ENCODE measurements at places on chromosomes 7 and 10.

- no peak for DNase-seq
Measured at GRCh38 chr10:44862924-44863323, 48.2 kb upstream of the TMEM72 start.

GRCh38 chr10:22988581-22989360 is 60.9 kb downstream of the ARMC3 start:
- peak; percentile 69 for DNase-seq

- no peak for DNase-seq
Measured at GRCh38 chr7:28483112-28483511, 70.8 kb downstream of the CREB5 start.

DNA sequence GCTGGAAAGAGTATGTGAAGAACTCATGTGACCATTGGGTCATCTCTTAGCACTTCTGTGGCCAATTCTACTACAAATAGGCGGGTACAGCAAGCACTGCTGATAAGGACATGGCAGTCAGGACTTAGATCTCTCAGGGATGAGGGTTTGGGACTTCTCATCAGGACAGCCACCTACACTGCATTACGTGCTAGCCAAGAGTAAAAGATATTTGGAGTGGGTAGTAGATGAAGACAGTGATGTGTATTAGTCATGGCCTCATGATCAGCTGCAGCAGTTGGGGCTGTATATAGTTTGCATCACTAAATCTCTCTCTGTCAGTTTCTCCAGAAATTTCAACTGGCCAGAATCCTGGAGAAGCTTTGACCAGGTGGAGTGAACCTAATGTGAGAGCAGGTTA is 9.2 kb downstream of the TAS2R60 start:
- no peak for DNase-seq

GRCh38 chr10:4334015-4334414 is 492.0 kb upstream of the AKR1E2 start:
- no peak for DNase-seq

DNA sequence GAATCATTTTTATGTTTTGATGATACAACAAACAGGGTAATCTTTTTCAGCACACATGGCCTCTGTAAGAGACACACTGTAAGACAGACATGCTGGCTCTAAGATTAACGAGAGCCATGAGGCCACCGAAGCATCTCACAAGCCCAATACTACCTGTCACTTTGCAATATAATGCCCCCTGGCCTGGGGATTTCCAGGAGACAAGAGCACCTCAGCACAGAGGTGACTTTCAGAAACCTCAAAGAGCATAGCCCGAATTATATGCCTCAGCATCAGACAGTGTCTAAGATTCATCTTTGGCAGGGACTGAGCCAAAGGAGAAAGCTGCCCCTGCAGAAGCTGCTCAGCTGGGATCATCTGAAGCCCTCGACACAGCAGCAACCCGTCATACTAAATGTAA is 44.2 kb upstream of the TMEM213 start:
- no peak for DNase-seq

DNA sequence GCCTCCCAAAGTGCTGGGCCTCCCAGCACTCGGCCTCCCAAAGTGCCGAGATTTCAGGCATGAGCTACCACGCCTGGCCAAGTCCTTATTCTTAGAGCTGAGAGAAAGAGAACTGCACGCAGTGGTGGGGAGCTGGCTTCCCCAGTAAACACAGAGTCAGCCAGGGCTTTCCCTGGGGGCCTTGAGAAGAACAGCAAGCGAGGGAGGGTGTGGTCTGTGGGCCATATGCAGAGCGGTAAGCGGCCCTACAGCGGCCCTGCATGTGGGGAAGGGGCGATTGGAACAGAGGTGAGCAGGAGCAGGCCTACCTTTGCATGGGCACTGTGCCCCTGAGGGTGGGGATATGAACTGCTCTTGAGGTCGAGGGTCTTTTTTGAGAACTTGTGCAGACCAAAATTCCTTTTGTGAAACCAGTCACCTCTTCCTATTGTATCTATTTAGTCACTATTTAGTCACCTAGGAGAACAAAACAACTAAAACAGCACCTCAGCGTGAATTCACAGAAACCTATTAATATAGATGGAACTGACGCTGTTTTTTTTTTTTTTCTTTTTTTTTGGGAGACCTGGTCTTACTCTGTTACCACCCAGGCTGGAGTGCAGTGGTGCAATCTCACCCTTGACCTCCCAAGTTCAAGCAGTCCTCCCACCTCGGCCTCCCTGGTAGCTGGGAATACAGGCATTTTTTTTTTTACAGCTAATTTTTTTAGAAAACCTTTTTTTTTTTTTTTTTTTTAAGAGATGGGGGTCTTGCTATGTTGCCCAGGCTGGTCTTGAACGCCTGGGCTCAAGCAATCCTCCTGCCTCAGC is 36.9 kb upstream of the SH2D4B start:
- peak; percentile 54 for DNase-seq

GRCh38 chr7:75658802-75659201 is 79.9 kb downstream of the HIP1 start:
- DNase-seq: no peak

DNA sequence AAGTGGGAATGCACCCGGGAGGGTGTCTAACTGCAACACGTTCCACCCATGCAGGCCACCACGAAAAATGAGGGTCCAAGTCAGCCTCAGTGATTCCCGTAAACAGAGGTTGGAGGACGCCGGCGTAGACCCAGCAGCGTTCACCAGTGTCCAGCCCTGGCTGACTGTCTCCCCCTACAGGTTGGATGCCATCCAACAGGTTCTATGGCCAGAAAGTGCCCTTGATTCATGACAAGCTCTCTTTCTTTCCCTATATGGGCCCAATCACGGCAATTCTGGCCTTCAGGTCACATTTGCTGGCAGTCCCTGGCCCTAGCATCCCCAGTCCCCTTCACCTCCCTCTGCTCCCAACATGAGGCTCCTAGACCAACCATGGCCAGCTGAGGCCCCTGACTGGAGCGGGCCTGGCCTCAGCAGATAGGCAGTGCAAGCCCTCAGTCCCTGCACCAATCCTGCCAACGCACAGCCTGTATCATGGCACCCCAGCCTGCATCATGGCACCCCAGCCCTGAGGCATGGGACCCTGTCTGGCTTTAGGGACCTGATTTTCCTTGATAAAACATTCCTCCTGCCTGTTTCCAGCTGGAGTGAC is 227.4 kb downstream of the GRID1 start:
- DNase-seq: no peak

GRCh38 chr7:80604436-80604835 is 34.0 kb upstream of the CD36 start:
- DNase-seq: no peak

DNA sequence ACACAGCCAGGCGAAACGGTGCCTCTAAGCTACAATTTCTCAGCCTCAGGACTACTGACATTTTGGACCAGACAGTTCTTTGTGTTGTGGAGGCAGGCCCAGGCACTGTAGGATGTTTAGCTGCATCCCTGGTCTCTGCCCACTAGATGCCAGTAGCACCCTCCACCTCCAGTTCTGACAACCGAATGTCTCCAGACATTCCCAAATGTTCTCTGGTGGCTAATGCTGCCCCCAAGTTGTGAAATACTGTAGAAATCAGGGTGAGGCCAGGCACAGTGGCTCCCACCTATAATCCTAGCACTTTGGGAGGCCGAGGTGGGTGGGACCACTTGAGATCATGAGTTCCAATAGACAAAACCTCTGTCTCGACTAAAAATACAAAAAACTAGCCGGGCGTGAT is 18.2 kb downstream of the HNRNPF start:
- DNase-seq: peak; percentile 41

DNA sequence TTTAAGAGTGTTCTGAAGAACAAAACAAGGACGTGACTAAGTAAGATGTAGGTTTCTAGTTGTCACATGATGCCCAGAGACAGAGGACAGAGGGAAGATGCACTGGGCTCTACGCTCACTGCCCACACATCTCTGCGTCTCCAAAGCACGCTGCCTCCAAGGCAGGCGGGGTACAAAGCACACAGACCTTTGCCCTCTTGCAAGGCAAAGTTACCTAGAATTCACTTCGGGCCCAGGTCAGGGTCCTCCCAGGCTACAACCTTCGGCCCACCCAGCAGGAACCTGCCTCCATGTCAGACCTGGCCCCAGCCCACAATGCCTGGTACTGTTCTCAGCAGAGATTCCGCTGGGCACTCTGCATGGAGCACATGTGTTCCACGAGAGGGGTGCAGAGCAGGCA is 26.5 kb downstream of the GRB10 start:
- DNase-seq: no peak

GRCh38 chr10:118729200-118729599 is 25.6 kb downstream of the CACUL1 start:
- DNase-seq: no peak

GRCh38 chr7:41169317-41169716 is 533.6 kb downstream of the INHBA start:
- DNase-seq: no peak

GRCh38 chr10:125592897-125593296 is 90.1 kb downstream of the TEX36 start:
- no peak for DNase-seq

DNA sequence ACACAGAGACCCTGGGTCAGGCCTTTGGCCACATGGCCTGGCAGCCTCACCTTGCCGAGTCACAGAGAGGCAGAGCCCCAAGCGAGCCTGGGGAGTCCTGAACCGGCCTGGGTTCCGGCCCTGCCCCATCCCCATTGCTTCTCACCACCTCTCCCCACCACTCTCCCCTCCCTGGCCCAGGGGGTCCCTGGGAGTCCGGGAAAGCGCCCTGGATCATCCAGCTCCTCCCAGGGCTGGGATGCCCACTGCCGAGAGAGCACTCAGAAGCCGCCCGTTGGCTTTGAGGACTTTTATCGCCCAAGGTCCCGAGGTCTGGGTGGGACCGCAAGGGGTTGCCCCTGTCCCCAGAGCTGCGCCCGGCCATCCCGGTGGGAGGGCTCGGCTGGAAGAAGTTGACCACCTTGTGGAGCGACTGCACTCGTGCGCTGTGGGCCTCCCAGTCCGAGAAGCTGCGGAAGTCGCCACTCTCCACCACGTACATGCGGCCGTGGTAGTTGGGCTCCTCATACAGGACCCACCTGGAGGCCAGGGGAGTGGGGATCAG is 8.1 kb downstream of the CRYGN start:
- no peak for DNase-seq

GRCh38 chr10:133523631-133524203 is 3.4 kb upstream of the CYP2E1 start:
- DNase-seq: no peak

GRCh38 chr7:49243521-49243920 is 319.2 kb downstream of the CDC14C start:
- DNase-seq: no peak

DNA sequence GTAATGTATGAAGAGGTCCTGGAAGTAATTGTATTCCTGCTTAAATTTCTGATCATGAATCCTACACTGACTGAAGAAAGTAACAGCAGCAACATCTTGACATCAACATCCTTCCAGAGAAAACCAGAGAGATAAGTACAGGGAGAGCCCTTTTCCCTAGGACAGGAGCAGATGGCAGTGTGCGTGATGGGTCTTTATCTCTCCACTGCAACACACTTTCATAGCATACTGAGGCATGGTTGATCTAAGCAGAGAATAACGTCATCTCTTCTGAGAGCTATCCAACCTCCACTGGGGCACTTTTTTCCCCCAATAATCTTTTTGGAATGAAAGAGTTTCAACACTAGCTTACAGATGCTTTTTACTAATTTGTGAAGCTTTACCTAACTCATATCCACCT is 342 bp downstream of the OR2A25 start:
- DNase-seq: no peak

DNA sequence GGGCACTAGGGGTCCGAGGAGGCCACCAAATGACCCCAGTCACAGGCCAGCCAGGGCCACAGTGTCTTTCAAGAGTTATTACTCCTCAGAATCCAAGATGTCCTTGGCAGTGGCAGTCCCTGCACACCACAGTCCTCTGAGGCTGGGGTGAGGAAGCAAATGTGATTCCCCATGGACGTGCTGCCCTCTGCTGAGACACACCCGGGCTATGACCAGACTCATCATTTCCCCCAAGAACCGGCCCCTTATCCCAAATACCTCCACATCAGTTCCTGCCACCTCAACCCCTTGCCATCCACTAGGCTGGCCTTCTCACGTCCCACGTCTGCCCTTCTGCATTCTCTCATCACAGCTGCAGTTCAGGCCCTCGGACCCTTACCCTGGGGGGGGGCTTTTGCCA is 5.0 kb downstream of the PRKAG2 start:
- no peak for DNase-seq

GRCh38 chr10:119976421-119976820 is 83.9 kb downstream of the SEC23IP start:
- DNase-seq: no peak

DNA sequence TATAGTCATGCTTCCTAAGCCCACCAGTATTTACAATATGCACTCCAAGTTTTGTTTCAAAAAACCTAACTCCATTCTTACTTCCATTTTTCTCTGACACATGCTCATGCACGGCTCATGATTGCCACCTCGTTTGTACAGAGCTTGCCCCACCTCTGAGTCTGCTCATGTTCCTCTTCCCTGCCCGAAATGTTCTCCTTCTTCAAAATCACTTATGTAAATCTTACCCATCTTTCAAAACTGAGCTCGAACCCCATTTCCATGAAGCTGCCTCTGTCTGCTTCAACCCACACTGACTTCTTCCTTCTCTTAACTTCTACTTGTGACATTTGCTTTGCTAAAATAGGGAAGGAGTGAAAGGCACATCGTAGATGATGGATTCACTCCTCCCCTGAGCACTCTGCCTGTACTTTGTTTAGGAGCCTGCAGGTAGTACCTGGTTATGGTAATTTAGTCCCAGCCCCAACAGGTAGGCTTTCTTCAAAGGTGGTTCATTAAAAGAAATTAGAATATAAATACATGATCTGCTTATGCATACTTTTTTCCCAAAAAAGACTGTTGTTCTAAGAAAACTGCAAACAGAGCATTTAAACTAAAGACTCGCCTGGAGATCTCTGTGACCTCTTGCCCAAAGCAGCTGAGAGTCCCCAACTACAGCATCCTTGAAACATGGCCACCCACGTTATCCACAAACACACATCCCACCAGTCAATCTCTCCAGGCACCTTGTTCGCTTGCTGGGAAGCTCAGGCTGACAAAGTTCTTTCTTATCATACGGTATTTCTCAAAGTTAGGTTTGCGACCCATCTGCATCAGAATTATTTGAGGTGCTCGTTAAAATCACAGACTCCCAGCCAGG is 172.0 kb downstream of the DGKI start:
- DNase-seq: no peak

- no peak for DNase-seq
Measured at GRCh38 chr7:139361523-139361922, 1.8 kb downstream of the LUC7L2 start.

DNA sequence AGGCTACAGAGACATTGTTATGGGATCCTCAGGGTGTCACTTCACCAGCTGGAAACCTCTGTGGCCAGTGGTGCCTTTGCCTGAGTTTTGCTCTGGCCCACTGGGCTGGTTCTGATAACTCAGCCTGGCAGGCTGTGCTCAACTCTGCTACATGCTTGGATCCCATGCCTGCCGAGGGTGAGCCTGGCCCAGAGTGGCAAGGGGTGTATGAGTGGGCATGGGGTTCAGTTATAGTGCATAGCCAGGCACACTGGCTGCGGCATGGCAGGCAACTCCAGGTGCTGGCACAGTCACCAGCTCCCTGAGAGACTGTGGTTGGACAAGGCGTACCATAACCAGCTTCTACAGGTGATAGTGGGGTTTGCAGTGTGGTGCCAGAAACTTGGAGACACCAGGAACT is 107.0 kb upstream of the PCDH15 start:
- no peak for DNase-seq
